ENCODE measurements at places on chromosomes 13 and 19.

DNA sequence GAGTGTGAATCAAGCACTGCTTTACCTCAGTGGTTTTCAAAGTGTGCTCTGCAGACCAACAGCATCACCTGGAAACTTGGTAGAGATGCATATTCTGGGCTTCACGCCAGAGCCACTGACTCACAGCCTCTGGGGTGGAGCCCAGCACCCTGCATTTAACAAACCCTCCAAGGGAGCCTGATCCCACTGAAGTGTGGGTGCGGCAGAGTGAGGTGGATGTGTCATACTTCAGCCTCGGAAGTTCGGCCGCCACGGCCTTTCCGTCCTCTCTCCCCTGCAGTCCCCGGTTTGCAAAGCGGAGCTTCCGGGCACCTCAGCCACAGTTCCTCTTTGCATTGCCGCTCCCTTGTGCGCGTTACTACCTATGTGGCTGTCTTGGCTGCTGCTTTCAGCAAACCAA, 33.3 kb upstream of the MICU2 start:
- no peak for DNase-seq

DNA sequence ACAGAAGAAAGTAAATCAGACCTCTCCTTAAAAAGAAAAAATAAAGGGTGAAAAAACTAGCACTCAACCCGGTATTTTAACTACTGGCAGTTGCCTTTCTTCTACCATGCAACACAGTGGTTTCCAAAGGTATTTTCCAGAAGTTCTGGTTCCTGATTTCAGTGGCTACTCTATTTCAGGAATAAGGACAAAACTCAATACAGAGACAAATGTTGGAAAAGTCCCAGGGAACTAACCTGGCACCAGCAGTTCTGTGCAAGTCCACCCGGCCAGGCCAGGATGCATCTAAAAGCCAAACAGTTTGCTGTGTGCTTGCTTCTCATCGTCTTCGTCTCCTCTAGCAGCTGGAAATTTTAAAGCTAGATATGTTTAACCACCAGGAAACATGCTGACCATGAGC, 52.5 kb downstream of the FOXO1 start:
- DNase-seq = no peak

- DNase-seq = no peak
Measured at GRCh38 chr13:90414691-90415596, 932.5 kb upstream of the MIR17HG start.

DNA sequence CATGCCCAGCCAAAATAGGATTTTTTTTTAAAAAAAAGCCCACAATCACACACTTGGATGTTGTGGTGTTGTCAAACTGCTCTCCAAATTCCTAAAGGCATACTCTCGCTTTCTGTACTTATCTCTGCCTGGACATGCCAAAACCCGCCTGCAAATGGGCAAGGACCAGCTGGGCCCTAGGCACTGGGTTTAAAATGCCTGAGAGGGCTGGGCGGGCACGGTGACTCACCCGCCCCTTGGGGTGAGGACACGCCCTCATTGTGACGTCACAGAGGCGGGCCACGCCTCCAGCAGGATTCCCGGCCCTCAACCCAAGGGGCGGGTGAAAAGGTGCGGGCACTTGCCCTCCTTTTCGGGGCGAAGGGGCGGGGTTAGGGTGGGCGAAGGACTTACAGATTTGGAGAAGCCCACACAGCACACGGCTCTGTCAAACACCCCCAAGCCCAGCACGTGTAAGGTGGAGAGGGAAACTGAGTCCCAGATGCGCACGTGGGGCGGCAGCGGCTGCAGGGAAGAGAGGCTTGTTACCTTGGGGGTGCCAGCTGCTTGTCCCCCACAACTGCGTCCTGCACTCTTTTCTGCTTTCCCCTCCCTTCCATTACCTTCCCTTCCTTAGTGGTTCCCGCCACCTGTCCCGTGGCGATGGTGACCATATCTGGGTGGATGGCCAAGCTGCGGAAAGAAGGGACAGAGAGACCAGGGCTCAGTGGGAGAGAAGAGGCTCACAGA, 6.6 kb downstream of the EML2 start:
- no peak for DNase-seq

GRCh38 chr13:94186470-94186869, 293.0 kb downstream of the DCT start:
- DNase-seq = no peak

DNA sequence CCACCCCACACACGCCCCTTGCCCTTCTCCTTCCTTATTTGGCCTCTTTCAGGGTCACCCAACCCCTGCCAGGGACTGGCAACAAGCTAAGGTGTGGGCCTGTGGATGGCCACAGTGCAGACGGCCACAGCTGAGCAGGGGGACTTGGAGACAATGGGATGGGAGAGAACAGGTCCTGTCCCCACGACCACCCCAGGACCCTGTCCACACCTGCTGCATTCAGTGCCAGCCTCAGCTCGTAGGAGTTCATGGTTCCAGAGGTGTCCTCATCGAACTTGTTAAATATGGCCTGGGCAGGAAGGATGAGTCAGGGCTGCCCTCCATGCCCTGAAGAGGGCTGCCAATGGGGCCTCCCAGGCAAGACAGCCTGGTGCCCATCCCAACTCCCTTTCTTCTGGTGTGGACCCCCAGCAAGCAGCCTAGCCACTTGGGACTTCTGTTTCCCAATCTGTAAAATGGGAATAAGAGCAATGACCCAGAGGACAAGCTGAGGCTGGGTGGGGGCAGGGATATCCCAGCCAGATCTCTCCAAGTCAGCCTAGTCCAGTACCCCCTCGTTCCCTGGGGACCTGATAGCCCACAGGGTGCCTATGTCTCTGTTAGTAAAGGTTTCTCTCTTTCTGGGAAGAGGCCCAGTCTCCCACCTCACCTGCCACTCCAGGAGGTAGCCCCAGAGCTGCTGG, 10.6 kb downstream of the CAPN12 start:
- DNase-seq = no peak

DNA sequence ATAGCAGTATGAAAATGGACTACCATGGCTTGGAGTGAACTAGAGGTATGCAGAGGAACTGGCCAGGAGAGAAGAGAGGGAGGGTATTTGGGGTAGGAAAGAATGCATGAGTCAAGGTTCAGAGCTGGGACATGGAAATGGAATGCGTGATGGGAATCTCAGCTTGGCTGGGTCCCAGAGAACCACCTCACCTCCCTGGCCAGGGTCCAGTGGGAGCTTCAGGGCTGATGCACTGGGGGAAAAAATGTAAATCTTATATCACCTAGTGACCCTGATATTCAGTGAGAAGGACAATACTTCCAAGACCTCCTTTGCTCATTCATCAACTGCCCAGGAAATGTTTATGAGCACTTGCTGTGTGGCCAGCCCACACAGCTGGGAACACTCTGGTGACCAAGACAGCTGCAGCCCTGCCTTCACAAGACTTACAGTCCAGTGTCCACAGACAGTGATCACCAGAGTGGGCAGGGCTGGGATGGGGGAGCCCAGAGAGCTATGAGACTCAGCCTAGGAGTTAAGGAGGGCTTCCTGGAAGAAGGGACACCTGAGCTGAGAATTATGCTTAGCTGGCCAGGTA, 12.8 kb downstream of the IGSF23 start:
- DNase-seq = no peak

- no peak for DNase-seq
Measured at GRCh38 chr13:113411216-113412023, 41.9 kb downstream of the ADPRHL1 start.

GRCh38 chr13:98171900-98172589, 5.0 kb downstream of the RNF113B start:
- DNase-seq = no peak

DNA sequence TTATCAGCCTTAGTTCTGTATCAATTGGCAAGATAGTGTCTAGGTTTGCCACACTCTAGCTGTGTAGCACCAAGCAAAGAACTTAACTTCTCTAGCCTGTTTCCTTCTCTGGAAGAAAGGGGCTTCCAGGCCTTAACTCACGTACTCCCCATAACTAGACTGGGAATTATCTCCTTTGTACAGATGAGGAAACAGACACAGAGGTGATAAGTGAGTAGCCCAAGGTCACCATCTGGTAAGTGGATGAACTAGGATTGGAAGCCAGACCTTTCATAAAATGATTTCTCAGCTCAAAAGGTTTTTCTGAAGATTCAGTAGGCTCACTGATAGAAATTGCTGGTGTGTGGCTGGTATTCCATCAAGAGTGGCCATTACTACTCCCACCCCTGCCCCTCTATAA, 3.1 kb downstream of the ZNF428 start:
- DNase-seq = no peak

GRCh38 chr13:42466123-42466522, 107.8 kb upstream of the TNFSF11 start:
- DNase-seq = no peak

DNA sequence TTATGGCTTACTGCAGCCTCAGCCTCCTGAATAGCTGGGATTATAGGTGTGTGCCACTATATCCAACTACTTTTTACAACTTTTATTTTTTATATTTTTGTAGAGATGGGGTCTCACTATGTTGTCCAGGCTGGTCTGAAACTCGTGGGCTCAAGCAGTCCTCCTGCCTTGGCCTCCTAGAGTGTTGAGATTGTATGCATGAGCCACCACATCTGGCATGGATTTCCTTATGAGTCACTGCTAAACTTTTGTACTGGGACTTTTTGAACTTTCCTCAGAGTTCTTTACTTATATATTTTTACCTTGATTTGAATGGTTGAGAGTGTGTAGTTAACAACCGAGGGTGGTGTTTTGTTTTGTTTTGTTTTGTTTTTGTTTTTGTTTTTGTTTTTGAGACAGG, 33.4 kb downstream of the DNAJC3 start:
- no peak for DNase-seq

DNA sequence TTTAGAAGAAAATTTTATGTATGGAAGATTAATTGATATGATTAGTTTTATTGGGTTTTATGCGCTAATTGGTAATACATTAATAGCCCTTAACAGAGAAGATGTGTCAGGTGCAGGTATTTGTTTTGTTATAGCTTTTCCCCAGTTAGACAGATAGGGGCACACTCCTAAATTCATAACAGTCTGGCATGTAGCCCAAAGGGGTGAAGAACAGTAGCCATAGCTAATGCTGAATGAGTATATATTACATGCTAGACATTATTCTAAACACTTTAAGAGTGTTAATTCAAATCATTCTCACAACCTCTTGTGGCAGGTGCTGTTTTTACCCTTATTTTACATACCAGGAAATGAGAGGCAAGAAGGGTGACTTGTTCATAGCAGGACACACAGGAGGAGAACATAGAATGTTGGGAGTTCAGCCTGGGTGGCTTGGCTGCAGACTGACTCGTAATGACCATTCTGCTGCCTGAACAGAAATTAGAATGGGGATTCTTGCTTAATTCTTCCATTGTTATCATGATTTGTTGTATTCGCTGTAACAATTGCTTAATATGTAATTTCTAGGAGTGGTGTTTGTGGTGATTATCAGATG, 20.1 kb downstream of the PCCA start:
- no peak for DNase-seq

GRCh38 chr19:35509018-35509652, 4.3 kb downstream of the DMKN start:
- DNase-seq = no peak

DNA sequence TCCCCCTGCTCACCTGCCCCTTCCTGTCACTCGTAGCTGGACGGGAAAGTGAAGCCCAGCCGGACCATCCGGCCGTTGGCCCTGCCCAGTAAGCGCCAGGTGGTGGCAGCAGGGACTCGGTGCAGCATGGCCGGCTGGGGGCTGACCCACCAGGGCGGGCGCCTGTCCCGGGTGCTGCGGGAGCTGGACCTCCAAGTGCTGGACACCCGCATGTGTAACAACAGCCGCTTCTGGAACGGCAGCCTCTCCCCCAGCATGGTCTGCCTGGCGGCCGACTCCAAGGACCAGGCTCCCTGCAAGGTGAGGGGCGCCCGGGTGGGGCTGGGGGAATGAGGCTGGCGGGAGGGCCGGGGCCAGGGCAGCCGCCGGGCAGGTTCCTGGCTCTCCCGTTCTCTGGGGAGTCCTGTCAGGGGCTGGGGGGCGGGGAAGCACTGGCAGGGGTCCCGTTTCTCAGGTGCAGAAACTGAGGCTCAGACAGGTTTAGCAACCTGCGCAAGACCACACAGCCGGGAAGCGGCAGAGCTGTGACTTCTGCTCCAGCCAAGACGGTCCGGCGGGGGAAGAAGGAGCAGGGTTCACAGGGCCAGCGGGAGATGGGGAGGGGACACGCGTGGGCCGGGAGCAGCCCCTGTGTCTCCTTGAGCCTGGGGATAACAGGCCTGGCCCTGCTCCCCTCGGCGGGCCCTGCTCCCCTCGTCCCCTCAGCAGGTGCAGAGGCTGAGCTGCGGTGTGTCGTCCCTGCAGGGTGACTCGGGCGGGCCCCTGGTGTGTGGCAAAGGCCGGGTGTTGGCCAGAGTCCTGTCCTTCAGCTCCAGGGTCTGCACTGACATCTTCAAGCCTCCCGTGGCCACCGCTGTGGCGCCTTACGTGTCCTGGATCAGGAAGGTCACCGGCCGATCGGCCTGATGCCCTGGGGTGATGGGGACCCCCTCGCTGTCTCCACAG, 5.3 kb downstream of the GZMM start:
- DNase-seq = no peak

DNA sequence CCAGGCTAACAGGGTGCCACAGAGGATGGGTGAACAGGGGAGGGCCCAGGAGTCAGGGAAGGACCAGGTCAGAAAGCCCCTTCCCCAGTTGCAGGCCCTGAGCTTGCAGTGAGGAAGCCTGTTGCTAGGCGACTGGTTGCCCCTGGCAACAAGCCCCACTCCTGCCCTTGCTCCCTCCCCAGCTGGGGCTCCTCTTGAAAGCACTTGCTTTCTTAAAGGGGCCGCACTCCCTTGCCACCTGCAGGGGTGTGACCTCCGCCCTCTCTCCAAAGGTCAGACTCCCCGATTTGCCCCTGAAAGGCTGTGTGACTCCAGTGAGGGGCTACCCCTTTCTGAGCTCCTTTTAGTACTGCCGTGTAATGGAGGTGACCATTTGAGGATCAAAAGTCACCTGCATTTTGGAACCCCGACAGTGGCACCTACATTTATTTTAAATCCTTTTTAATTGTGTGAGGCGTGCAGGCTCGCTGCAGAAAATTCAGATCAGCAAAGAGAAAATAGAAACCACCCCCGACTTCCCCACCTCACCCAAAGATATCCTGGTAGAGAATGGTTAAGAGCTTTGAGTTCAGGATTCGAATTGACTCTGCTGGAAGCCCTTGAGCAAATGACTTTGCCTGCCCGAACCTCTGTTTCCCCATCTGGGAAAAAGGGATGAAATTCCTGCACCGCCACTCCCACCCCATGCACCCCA, 4.8 kb downstream of the FCHO1 start:
- DNase-seq = no peak

Data from cerebellar nuclear complex (tissue), 1 donor.